ENCODE measurements at places on chromosomes 5 and 9.
A peak's percentile ranks its signal among the peaks of the same experiment; 100 is the strongest.

- no peak for DNase-seq
Measured at GRCh38 chr9:93974151-93974550, 19.0 kb upstream of the BARX1 start.

DNA sequence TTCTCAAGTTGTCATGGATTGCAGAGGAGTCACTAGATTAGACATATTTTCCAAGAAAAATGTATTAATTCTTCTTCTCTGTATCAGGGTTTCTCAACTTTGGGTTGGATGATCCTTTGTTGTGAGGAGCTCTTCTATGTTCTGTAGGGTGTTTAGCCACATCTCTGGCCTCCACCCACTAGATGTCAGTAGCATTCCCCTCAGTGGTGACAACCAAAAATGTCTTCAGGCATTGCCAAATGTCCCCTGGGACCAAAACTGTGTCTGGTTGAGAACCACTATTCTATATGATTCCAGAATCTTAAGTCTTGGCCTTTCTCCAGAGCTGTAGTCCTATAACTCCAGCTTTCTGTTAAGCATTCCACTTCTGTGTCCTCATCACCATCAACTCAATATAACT lies 220.9 kb downstream of the KIAA0825 start:
- no peak for DNase-seq

GRCh38 chr9:137456864-137457405 lies 2.2 kb downstream of the NSMF start:
- no peak for DNase-seq

DNA sequence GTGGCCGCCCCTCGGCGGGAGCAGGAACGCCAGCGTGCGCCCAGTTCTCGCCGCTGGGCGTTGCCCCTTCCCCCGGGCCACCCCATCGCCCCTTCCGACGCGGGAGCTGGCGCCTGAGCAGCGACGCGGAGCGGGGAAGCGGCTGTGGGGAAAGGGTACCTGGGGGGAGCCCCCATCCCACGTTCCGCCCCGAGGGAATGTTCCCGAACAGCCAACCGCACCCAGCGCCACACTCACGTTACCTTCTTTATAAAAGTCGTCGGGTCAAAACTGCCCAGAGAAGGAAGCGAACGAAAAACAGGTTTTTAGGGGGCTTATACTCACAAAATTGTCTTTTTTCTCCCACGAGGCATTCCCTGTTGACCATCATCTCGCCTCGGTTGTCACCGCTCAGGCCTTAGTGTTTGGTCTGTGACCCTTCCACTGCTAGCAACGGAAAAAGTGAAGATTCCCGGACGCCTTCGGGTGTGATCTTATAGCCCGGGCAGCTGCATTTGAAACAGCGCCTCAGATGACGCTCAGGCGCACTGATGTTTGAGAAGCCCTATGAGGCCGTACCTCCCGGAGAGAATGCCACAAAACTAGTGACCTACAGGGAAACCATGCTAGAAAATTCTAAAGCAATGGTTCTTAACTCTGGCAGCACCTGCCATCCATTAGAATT lies 475 bp upstream of the GOLM1 start:
- DNase-seq: peak; percentile 21

DNA sequence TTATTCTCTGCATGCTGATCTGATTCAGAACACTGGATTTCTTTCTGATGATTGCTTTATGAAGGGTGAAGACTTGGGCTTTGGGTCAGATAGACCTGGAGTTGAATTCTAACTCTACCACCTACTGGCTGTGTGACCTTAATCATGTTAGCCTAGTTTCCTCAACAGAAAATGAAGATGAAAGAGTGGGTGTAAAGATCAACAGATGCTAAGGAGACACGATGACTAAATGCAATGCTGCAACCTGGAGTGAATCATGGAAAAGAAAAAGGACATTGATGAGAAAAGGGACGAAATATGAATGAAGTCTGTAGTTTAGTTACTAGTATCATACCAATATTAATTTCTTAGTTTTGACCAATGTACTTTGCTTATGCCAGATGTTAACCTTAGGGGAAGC lies 27.8 kb upstream of the DENND1A start:
- DNase-seq: no peak

- no peak for DNase-seq
Measured at GRCh38 chr5:115180165-115180709, 10.5 kb upstream of the TRIM36 start.

DNA sequence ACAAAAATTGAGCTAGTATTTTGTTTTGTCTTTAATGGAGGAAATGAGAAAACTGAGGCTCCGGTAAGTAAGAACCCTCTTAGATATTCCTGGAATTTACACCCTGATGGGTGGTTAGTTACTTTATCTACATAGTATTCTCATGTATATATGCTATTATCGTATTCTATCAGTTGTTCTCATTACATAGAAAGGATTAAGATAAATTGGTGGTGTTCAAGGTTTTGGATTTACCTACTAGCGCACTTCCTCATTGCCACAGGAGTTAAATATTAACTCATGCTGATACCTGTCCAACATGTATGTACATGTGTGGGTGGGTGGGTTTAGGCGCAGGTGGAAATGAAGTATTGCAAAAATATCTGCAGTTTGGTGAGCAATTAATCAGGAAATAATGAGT lies 61.1 kb upstream of the IFNE start:
- no peak for DNase-seq

GRCh38 chr5:31113101-31113500 lies 80.4 kb upstream of the CDH6 start:
- no peak for DNase-seq

GRCh38 chr9:69976152-69976551 lies 67.5 kb upstream of the MAMDC2 start:
- DNase-seq: no peak

DNA sequence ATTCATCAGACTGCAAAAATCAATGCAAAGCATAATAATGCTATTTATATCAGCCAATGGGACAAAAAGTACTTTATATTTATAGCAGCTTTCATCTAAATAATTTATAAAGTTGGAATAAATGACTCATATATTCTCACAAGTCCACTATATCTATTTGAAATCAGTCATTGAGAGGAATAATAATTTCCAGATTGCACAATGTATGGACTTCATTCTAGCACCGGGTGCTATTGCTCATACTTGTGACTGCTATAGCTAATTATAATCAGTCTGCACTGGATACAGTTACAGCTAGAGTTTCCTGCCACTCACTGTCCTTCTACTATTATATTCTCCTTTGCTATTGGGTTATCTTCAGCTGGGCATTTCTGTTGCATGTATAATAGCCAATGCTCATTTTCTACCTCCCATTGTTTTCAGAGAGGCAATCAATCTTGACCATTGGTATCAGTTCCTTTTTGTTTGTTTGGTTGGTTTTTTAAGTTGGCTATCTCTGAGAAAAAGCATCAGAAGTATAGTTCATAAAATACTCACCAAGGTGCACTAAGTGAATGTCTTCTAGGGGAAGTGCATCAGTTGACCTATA lies 1.9 kb downstream of the CDH18 start:
- DNase-seq: no peak

DNA sequence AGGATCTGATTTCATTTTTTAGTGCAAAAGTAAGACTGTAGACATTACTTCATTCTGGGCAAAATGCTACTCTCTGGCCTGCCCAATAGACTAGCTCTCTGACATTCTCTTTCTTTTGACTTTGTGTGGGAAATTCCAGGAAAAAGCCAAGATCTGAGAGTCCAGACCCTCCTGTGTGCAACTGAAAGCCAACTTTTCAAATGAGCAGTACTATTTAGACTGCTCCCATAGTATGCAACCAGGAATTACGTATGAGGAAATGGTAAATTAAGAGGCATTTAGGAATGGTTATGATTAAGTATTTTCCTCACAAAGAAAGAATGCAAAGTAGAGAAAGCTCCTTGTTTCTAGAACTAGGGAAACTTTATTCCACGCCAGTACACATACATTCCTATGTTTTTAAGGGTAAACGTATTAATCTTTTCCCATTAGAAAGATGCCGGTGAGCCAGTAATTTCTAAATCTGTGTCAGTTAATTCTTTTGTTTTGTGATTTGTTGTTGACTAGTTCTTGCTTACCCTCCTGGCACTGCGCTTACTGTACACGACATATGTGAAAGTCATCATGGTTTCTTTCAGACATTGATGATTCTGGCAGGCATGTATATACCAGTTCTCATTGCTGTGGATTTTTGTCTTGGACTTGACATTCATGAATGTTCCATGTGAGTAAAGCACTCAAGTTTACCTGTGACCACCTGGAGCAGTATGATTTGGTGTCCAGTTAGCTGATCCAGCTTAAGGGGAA lies 56.0 kb downstream of the AOPEP start:
- no peak for DNase-seq

DNA sequence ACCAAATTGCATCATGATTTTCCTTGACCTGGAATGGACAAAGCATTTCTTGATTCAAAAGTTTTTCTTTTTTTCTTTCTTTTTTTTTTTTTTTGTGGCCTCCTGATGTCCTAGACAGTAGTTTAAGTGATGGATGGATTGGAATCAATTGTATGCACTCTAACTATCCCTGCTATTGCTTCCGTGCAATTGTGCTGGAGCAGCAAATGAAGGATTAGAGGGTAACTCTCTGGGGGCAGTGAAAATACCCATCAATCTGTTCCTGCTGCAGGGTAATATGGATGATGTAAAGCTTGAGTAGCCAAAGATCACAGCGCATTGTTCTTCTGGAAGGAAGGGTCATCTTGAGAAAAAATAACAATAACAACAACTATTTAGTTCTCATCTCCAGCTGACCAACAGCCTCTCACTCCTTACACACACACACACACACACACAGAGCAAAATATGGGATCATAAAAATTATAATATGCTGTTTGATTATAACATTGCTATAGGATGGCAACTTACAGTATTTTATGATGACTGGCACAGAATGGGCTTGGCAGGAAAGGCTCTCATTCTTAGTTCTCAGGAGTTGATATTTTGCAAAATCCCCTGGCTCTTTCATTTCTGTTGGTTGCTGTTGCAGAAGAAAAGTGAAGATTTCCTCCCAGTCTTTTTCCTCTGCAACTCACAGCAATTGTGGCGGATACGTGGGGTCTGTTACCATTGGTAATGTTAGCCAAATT lies 160.9 kb upstream of the DMAC1 start:
- DNase-seq: no peak

- no peak for DNase-seq
Measured at GRCh38 chr5:17000291-17000939, 64.3 kb upstream of the MYO10 start.

- no peak for DNase-seq
Measured at GRCh38 chr5:176501333-176501732, 35.9 kb downstream of the RNF44 start.

GRCh38 chr5:1128977-1129710 lies 17.3 kb upstream of the SLC12A7 start:
- DNase-seq: no peak

GRCh38 chr5:158434749-158435148 lies 575.8 kb upstream of the CLINT1 start:
- no peak for DNase-seq

DNA sequence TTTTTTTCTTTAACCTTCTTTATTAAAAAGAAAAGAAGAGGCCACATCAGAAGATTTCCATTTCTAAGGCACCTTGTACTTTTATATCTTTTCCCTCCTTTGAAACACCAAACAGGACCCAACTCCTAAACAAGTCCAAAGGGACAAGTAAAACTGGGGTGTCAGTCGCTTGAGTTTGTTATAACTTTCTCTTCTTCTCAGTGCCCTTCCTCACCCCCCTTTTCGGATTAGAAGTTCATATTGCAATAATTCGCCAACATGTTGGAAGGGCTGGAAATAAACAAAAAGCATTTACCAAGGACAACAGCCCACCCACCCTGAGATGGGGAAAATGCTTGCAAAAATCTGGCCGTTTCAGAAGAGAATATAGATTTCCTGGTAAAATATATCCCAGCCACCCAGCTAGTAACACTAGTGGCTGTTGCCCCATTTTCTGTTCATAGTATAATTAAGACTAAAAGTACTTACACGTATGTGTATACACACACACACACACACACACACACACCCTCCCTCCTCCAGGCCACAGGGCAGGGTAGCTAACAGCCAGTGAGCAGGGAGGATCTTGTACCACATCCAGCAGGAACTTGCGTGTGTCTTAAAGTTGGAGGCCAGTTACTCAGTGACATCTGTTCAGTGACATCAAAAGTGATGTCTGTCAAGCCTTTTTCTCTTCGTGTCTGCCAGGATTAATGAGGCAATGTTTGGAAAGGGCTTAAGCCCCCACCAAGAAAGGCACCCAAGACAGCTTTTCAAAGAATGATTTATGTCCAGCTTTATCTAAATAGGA lies 149.1 kb upstream of the KLF4 start:
- no peak for DNase-seq

DNA sequence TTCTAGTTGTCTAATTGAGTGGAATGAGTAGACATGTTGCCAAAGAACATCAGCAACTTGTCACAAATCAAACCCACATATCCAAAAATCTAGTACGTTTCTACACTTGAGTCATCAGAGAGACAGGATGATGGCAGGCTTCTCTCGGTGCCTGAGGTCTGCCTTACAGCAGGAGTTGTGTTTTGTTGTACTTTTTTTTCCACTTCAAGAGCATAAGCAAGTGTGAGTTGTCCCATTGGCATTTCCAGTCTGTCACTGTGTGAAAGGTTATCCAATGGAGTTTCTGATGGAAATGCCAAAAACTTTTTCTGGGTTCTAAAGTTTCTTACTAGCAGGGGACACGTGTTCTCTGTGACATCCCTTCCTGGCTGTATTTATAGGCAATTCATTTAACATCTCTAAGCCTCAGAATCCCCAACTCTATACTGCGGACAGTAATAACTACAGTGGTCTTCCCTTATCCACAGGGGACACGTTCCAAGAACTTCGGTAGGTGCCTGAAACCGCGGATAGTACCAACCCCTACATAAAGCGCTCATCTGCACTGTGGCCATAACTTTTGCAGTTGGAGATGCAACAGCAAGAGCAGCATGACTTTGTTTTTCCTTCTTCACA lies 246.5 kb downstream of the SYK start:
- DNase-seq: no peak

DNA sequence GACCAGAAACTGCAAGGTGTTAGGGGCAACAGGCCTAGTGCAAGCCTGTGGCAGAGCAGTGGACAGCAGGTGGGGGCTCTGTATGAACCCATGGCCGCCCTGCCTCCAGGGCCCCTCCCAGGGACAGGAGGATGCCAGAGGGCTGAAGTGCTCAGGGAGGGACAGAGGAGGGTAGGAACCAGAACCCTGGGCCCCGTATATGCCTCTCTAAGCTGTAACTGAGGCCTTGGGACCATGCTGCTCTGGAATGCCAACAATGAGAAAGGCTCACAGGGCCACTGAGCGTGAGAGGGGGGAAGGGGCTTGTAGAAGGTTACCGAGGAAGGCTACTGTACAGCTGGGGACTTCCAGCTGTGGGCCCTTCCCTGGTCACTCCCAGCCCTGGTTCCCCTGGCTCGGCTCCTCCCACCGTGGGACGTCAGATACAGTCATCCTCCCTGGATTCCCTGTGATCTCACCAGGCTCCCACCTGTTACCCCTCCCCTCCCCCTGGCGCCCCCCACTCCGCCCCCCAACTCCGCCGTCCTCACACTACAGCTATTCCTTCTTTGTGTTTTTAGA lies 21.1 kb downstream of the AQP7 start:
- no peak for DNase-seq

DNA sequence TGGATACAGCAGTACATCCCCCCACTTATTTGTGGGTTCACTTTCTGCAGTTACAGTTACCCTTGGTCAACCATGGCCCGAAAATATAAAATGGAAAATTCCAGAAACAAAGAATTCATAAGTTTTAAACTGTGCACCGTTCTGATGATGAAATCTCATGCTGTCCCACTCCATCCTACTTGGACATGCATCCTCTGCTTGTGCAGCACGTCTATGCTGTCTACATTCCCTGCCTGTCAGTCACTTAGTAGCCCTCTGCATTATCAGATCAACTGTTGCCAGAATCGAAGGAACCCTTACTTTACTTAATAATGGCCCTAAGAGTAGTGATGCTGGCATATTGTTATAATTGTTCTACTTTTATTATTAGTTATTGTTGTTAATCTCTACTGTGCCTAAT lies 14.6 kb downstream of the MARCHF3 start:
- DNase-seq: no peak

All from T-helper 1 cell (primary cell).